Fibroblast of the aortic adventitia (primary cell): ENCODE measurements at places on chromosomes 2 and 18. TPM values are rescaled to one million over a fixed set of nuclear protein-coding genes. Genes with fewer than 3 reads are reported as not detected.

The LTBP1 gene
- total RNA-seq = 90.7 and 947 TPM in 2 replicates

The REG1A gene
- total RNA-seq = not detected in 2 replicates

GRCh38 chr2:98880266-98881152 is 55.5 kb downstream of the CRACDL start:
- no peak for DNase-seq

DNA sequence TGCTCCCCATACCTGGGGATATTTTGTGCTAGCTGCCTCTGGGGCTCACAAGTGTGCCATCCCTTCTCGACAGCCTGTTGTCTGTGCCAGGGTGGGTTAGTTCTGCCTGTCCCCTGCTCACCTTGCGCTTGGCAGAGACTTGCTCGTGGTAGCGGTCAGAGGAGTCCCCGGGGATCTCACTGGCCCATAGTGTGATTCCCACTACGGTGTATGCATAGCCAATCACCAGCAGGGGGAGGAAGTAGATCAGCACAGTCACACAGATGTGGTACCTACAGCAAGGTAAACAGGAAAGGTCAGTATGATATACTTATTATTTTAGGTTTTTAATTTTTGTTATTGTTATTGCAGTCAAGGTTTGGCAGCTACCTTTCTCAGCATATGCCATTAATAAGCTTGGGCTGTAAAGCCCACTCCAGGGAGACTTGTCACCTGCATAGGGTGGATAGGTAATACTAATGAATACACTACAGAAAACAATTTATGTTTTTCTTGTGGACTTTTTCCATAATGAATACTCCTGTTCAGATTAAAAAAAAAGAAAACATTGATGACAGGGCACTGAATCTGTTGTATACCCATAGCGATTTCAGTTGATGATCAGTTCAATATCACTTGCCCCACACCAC is 95.2 kb downstream of the POLE4 start:
- no peak for DNase-seq

GRCh38 chr2:205148755-205149154 is 533.5 kb upstream of the NRP2 start:
- DNase-seq = peak; percentile 24
